ENCODE measurements at places on chromosomes 16 and 17.

DNA sequence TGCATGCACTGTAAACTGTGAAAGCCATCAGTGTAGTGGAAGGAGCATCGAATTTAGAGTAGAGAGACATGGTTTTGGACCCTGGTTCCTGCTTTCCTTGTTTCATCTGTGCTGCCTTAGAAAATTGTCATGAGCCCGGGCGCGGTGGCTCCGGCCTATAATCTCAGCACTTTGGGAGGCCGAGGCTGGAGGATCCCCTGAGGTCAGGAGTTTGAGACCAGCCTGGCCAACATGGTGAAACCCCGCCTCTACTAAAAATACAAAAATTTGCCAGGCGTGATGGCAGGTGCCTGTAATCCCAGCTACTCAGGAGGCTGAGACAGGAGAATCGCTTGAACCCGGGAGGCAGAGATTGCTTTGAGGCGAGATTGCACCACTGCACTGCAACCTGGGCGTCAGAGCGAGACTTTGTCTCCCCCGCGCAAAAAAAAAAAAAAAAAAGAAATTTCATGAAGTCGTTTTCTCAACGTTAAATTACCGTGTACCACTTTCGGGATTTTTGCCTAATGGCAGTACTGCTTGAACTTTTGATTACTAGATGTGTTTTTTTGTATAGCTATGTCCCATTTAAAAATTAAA lies 912 bp downstream of the COQ7 start:
- DNase-seq: no peak

- peak; percentile 97 for DNase-seq
These were observed at the start of gene CHTF18 for GRCh38 chr16:788399-789126. Gene CHTF18, plus strand, starts transcription at chr16:788620. Its CDS starts 65 bp downstream, at chr16:788685.

DNA sequence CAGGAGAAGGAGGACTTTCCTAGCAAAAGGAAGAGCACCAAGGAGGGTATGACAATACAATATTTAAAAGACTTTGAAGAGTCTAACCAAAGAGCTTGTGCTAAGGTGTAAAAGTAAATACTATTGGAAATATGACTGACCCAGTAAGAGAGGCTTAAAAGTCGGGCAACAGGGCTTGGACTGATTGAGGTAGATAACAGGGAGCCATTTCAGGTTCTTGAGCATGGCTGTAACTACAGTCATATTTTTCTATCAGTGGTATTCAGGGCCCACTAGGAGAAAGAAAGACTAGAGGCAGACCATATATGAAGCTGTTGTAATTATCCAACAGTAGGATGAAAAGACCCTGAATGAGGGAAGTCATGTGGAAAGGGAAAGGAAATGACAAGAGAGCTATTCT lies 62.3 kb downstream of the SMURF2 start:
- no peak for DNase-seq

DNA sequence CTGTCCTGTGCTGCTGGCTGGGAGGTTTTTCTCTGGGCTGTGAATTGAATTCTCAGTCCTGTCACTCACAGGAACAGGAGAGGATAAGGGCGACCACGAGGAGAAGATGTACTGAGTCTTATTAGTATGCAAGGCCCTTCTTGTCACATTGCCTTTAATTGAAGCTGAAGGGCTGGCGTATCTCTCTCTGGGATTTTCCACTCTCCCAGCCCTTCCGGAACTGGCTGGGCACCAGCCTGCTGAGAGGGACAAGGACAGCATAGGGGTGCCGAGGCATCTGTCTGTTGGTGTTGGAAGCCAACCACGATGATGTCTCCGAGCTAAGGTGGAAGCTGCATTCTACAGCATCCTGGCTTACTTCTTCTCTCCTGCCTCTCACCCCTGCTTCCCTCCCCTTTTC lies 33.2 kb downstream of the GPRC5B start:
- no peak for DNase-seq

GRCh38 chr16:68374961-68375660 lies 64.3 kb downstream of the PRMT7 start:
- no peak for DNase-seq

All from lung (tissue), 17 donors.